Fibroblast of lung (primary cell): ENCODE measurements at places on chromosomes 13 and 19. TPM values are rescaled to one million over a fixed set of nuclear protein-coding genes. Genes with fewer than 3 reads are reported as not detected.

DNA sequence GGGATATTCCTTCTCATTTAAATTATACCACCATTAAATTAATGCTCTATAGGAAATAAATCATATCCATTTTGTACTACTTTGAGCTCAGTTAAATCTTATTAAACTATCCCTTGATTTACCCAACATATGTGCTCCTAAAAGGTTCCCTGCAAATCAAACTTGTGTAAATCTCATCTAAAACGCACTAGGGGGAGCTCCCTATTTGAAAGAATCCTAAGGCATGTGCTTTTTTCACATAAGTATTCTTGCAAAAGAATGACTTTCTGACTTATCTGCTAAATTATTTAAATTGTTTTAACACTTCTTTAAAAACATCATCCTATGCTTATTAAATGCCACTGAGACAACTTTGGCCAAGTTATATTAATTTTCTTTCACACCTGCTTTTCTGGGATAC is 7.9 kb downstream of the INTS6 start:
- H3K27ac ChIP-seq: no peak overlapping the region
- H3K4me1 ChIP-seq: peaks cover under 1% of the 10 kb centered on the region
- DNase-seq: peak; percentile 81
- H3K36me3 ChIP-seq: peaks cover under 1% of the 10 kb centered on the region

DNA sequence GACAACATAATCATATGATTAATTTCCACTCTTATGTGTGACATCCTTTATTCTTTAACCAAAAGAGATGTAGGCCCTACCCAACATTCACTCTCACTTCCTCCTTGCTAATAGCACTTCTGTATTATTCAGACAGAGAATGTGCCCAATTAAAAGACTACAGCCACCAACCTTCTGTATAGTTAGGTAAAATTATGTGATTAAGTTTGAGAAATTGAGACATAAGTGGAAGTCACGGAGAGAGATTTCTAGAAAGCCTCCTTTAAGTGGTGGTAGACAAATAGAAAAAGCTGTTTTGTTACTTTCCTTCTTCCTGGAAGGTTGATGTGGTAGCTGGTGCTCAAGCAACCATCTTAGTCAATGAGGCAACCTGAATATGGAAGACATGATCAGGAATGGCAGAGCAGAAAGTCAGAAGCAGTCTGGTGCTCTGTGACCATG is 14.8 kb downstream of the EPSTI1 start:
- H3K27ac ChIP-seq: no peak overlapping the region
- no peaks in the 10 kb centered on the region for H3K36me3 ChIP-seq
- no peaks in the 10 kb centered on the region for H3K27me3 ChIP-seq
- DNase-seq: no peak
- H3K4me1 ChIP-seq: no peaks in the 10 kb centered on the region

STK11 gene
- total RNA-seq: 96.6 and 100 TPM in 2 replicates

GRCh38 chr13:106541826-106542225 is 6.4 kb upstream of the EFNB2 start:
- H3K27ac ChIP-seq: no peak overlapping the region
- no peaks in the 10 kb centered on the region for H3K27me3 ChIP-seq
- no peaks in the 10 kb centered on the region for H3K4me1 ChIP-seq
- DNase-seq: no peak
- no peak overlapping the region for H3K4me3 ChIP-seq
- peaks cover 3% of the 10 kb centered on the region for H3K36me3 ChIP-seq

DNA sequence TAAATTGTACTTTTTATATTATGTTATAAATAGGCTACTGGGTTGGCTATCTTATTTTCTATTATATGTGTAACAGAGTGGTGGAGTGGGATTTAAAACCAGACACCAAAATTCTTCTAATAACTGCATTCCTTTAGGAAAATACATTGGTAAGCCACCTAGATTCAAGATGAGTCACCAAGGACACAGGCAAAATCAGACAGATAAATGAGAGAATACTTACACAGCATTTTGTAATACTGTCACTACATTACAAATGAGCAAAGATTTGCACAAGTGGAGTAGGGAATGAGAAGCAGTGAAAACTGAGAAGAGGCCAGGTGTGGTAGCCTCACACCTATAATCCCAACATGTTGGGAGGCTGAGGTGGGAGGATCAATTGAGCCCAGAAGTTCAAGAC is 6.2 kb upstream of the SPART start:
- H3K4me3 ChIP-seq: no peak overlapping the region
- DNase-seq: peak; percentile 81
- peaks cover under 1% of the 10 kb centered on the region for H3K4me1 ChIP-seq

CGB8 gene
- not detected in 2 replicates for total RNA-seq

HSPH1 gene
- 40.6 and 43.1 TPM in 2 replicates for total RNA-seq

- no peaks in the 10 kb centered on the region for H3K27me3 ChIP-seq
- H3K36me3 ChIP-seq: no peaks in the 10 kb centered on the region
- no peak overlapping the region for H3K27ac ChIP-seq
- DNase-seq: peak; percentile 15
Observed at GRCh38 chr13:32086366-32086765, 54.8 kb downstream of the FRY start.

DNA sequence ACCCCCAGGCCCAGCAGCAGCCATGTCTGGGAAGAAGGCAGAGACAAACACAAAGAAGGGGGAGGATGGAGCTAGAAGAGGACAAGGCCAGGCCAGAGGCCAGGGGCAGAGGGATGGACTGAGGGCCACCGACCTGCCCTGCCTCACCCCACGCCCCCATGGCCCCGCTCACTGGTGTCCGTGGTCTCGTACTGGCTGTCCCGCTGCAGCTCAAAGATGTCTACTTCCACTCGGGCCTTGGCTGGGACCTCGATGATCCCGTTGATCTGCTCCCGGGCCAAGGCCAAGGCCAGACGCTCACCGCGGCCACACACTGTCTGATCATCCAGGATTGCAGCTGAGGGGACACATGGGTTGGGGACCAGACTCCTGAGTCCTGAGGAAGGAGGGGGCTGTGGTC is 5.0 kb downstream of the GRIK5 start:
- H3K4me1 ChIP-seq: no peaks in the 10 kb centered on the region
- H3K4me3 ChIP-seq: no peak overlapping the region
- no peak for DNase-seq
- no peak overlapping the region for H3K27ac ChIP-seq
- no peaks in the 10 kb centered on the region for H3K36me3 ChIP-seq
